ENCODE measurements at places on chromosomes 11 and 22.
A peak's percentile ranks its signal among the peaks of the same experiment; 100 is the strongest.

DNA sequence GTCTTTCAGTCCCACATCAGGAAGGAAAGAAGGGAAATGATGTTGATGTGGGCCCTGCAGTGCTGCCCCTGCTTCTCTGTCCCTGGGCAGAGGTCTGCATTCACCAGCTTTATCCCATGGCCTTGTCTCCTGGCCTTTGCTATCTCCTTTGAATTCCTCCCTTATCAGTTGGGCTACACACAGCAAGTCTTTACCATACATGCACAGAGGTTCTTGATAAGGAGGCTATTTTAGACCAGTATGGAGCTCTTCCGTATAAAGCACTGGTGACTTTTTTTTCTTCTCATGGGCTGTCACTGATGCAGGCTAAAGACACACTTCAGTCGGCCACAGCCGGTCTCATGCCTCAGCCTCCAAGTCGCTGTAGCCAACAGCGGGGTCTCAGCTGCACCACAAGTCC is 20.2 kb downstream of the MYO18B start:
- DNase-seq: no peak

DNA sequence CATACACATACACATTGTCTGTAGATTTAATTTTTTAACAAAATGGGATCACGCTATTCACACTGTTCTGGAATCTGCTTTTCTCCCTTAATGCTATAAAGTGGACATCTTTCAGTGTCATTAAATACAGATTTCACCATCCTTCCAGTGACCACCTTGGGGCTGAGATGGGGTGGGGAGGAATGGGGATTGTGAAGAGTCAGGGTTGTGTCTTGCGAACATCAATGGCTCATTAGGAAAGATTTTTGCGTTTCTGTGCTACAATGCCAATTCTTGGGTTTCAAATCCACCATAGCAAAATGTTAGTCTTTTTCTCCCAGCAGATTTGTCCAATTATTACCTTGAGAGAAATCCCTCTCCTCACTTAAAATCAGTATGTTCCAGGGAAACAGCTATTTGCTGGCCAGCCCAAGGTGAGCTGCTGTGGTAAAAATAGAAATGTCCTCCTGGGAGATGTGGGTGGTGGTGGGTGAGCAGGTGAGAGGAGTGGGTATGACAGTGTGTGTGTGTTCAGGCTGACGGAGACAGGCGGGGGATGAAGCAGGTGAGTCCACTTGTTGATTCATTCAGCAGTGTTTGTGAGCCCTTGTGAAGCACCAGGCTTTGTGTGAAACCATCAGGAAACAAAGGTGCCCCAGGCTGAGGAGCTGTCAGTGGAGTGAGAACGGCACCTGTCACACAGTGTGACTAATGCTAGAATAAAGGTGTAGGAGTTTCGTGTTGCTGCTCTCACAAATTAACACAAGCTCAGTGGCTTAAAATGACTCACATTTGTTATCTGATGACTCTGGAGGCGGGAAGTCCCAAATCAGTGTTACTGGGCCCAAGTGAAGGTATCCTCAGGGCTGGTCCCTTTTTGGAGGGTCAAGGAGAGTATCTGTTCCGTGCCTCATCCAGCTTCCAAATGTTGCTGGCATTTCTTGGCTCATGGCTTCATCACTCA is 1.7 kb upstream of the CBX6 start:
- no peak for DNase-seq

GRCh38 chr11:8715501-8715900 is 32.9 kb downstream of the RPL27A start:
- DNase-seq: no peak

GRCh38 chr11:73277467-73277866 is 5.3 kb downstream of the P2RY6 start:
- no peak for DNase-seq

GRCh38 chr11:33829430-33830141 is 55.3 kb upstream of the FBXO3 start:
- peak; percentile 54 for DNase-seq

DNA sequence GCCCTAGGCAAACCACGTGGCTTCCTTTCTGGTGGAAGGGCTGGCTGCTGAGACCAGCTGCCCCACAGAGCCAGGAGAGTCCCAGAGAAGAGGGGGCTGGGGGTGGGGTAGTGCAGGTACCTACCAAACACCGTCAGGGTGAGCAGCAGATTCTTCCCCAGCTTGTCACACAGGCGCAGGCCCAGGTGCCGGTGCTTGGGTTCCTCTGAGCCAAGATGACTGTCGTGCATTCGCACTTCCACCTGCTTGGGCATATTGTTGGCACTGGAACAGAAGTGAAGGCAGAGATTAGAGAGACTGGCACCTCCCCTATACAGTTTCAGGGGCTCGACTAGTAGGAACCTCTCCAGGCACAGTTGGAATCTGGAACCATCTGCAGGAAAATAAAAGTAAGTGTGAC is 102.1 kb downstream of the SLC1A2 start:
- no peak for DNase-seq

GRCh38 chr11:69510471-69511357 is 29.3 kb downstream of the LINC01488 start:
- DNase-seq: peak; percentile 36

GRCh38 chr22:22593964-22594656 is 35.0 kb upstream of the PRAME start:
- DNase-seq: peak; percentile 11

- DNase-seq: no peak
Measured at GRCh38 chr22:47401976-47402770, 639.7 kb downstream of the TBC1D22A start.

DNA sequence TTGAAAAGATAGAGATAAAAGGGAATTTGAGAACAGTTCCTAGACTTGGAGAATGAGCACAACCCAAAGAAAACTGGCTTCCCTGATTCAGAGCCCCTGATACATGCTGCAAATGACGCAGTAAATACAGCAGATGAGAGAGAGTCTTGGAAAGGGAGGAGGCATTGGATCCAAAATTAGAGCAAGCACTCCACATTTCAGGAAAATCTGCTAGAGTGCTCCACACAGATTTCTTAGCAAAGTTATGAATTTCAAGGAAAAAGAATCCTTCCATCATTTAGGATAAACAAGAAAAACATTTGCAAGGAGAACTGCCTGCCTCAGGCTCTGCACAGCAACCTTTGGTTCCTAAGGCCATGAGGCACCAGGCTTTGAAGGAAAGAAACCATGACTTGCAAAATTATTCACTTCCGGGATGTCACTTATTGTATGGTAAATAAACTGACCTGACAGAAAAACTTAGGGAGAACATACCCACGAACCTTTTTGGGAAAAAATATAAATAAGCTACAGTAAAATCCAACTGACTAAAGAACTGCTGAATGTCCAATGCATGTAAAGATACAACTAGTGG is 89.8 kb upstream of the RTL6 start:
- DNase-seq: no peak

DNA sequence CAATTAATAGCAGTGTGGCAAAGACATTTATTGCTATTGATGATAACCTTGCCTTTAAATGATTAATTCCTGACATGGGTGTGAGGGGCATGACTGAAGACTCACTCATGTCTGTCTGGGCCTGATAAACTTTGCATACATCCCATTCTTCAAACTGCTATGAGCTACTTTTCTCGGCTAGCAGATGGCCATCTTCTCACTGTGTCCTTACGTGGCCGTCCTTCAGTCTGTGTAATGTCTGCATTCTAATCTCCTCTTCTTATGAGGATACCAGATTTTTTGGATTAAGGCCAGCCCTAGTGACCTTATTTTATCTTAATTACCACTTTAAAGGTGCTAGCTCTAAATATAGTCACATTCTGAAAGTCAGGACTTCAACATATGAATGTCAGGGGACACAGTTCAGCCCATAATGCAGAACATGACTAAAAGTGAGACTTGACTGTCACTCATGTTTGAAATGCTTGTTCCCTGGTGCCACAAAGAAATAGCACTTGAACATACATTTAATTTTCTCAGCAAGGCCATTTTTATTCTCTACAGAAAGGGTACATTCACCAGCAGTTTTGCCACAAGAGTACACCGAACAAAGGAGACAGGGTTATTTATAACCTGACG is 32.3 kb downstream of the OR10A6 start:
- DNase-seq: no peak

- DNase-seq: no peak
Measured at GRCh38 chr22:40007853-40008710, 13.3 kb downstream of the FAM83F start.

DNA sequence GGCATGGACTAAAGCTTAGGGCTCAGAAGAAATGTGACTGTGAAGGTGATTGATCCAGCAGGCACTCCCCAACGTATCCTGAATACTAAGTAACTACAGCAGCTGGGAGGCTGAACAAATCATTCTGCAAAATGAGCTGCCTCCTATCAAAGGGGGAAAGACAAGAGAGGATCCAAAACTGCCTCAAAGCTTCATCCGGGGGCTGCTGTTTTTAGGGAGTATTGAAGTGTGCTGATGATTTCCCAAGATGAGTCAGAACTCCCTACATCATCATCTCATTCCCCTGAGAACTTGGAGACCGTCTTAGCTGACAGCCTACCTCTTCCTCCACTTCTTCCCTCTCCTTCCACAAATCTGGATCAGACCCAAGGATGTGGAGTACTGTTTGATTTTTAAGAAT is 108.4 kb upstream of the GRAMD1B start:
- DNase-seq: no peak

GRCh38 chr22:23714596-23715578 is 24.1 kb downstream of the RGL4 start:
- DNase-seq: no peak

DNA sequence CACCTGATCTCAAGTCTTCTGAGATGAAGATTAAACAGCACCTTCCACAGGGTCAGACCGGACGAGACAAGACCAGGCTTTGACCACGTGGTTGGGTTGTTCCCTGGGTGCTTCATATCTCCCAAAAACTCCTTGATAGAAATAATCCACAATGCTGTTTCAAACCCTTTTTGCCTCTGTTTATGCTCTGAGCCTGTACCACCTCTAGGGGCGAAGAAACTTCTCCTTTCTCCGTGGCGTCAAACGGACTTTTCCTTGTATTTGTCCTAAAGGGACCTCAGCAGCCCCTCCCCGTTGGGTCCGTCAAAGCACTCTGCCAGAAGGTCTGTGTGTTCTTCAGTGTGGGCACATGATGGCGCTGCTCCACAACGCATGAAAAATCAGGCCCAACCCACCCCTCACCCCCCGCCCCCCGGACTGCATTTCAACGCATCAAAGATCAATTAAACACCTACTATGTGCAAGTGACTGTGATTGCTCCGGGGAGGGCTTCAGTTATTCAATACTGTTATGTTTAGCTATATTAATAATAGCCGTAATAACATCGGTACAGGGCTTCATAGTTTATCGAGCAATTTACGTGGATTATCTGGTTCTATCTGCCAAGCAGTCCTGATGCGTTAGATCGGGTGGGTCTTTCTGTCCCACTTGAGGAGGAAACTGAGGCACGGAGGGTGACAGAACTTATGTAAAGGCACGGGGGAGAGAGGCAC is 17.3 kb upstream of the EIF3D start:
- no peak for DNase-seq

DNA sequence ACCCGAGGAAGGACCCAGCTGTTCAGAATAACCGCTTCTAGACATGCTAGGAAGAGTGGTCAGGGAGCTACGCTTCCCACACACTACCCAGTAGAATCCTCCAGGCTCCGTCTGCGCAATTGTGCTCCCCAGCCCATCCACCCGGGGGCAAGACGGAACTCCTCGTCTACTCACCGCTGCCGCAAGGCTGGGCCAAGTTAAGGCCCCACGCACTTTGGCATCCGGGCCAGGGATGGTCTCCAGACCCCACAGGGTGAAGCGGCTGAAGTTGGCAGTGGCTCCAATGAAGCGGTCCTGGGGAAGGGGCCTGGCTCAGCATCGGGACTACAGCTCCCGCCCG is 757 bp downstream of the RNASEH2C start:
- no peak for DNase-seq

GRCh38 chr22:29625090-29625825 is 21.8 kb downstream of the NF2 start:
- DNase-seq: peak; percentile 49

DNA sequence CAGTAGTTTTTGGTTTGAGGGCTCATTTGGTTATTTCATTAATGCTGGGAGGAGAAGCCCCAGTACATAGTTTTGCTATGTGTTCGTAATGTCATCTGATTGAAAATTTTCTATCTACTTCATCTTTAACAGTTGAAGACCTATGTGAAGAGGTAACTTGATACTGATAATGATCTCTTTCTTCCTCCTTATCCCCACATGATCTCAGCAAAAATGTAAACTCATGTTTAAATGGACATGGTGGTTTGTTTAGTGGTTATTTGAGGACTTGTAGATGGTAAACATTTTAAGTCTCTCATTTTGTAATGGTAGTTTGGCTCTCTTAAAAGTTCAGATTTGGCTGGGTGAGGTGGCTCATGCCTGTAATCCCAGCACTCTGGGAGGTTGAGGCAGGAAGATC is 53.7 kb upstream of the SPTBN2 start:
- DNase-seq: no peak

DNA sequence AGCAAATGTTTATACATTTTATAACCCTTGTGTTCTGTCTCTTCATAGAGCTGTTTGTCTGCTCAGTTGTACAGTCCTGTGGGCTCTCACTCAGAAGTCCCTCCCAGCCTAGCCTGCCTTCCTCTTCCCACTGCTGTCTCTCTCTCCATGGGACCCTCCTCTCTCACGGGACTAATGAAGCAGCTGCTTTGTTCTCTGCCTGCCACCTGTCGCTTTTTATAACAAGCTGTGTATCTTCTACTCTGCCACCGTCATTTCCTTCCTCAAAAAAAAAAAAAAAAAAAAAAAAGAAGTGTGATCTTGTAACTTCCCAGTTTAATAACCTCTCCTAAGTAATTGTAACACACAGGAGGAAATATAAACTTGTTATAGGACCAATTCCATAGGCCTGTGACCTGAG is 92.2 kb upstream of the ALKBH3 start:
- no peak for DNase-seq

DNA sequence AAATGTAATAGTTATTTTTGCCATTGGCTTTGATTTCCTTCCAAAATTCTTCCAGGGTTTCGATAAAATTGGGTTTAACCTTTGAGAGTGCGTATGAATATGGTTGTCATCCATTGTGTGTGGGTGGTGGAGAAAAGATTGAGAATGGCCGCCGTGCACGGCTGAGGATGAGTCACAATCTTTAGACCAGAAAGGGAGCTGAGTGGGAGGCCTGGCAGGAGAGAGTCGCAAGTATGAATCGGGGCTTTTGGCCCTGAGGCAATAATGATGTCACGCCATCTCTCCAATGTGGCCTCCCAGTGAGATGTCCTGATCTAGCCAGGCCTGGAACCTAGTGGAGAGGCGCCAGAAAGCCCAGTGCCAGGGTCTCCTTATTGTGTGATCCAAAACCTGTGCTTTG is 33.1 kb upstream of the SMPD1 start:
- peak; percentile 31 for DNase-seq

DNA sequence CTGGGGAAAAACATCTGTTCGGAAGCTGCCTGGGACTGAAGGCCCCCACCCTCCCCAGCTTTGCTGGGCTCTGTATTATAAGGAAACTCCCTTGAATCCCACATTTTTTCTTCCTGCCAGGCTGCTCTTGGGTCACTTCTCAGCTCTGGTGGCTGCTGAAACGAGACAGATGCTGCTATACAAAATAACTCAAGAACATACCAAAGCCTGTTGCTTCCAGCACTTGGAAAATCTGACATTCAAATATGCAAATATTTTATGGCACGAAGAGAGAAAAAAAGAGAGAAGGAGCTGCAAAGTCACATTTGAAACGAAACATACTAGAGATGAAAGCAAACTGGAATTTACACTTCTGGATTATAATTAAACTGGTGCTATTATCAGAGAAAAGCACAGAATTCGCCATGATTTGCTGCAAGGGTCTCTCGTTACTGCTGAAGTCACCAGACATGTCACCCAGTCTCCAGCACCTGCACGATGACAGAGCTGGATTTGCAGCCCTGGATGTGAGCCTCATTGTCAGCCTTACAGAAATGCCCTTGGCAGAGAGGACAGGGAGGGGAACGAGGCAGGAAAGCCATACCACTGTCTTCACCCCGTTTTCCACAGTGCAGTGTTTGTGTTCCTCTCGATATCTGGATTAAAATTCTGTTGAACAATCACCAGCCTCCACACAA is 47.9 kb upstream of the IGSF9B start:
- DNase-seq: no peak

All from HS-27A (cell line).